ENCODE measurements at places on chromosomes 12 and 14.

DNA sequence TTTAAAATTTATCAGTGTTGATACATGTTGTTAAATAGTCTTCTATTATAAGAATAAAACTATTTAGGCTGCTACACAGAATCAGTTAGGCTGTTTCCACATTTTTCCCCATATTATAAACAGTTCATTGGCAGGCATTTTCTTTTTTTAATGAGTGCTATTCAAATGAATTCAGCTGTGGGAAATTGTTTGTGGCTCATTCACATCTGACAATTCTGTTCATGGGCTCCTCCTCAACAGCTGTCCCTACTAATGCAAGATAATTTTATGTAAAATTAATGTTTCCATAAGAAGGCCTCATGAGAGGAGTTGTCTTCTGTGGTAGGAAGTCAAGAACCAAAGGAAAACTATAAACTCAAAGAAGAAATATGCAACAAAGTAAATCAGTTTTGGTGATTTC, 218.0 kb downstream of the PPFIA2 start:
- no peak for DNase-seq

DNA sequence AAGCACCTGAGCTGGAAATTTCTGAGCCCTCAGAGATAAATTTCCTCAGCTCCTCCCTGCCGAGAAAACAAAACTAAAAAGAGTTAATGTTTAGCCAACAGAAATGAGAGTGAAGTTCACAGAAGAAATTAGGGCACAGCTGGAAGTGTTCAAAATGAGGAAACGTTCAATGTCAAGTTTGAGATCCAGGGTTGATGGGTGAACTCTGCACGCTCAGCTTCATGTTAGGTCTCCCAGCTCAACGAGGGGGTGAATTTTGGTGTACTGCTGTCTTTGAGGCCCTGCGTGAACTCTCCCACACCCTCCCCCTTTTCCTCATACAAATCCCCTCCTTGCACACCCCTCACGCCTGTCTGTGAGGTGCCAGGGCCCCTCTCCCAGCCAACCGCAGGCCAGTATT, 13.3 kb upstream of the OAS3 start:
- no peak for DNase-seq

DNA sequence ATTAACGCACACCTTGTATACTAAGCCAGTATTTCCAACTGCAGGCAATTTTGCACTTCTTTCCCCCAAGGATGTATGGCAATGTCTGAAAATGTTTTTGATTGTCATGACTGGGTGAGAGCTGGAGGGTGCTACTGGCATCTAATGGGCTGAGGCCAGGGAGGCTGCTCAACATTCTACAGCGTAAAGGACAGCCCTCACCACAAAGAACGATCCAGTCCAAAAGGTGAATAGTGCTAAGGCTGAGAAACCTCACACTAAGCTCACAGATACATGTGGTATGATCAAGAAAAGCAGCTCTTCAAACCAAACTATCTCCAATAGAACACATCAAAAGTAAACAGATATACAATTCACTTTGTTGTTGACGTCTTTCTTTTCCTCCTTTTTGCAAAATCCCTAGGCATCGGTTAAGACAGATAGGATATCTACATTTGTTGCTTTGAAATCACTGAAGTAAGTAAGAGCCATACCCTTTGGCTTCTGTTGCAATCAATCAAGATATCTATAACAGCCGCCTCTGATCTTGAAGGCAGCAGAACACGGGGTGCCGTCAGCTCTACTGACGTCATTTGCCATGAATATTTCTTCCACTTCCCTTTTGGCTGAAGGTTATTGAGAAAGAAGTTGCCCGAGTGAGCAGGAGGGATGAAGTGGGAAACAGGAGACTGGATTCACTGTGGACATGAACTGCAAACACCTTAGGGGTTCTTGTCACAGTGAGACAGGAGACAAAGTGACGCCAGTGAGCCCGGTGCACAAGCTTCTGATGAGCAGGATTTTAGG, 218.3 kb downstream of the FOXN3 start:
- no peak for DNase-seq

GRCh38 chr14:51548187-51548586, 103.5 kb upstream of the FRMD6 start:
- DNase-seq, result no peak

GRCh38 chr14:93788543-93789227, 400 bp upstream of the PRIMA1 start:
- DNase-seq, result no peak

GRCh38 chr12:76441016-76441415, 92.8 kb upstream of the BBS10 start:
- DNase-seq, result no peak

GRCh38 chr12:39227218-39227617, 215.7 kb downstream of the KIF21A start:
- no peak for DNase-seq

GRCh38 chr14:28661171-28661772, 105.3 kb upstream of the FOXG1 start:
- DNase-seq, result peak; percentile 86

DNA sequence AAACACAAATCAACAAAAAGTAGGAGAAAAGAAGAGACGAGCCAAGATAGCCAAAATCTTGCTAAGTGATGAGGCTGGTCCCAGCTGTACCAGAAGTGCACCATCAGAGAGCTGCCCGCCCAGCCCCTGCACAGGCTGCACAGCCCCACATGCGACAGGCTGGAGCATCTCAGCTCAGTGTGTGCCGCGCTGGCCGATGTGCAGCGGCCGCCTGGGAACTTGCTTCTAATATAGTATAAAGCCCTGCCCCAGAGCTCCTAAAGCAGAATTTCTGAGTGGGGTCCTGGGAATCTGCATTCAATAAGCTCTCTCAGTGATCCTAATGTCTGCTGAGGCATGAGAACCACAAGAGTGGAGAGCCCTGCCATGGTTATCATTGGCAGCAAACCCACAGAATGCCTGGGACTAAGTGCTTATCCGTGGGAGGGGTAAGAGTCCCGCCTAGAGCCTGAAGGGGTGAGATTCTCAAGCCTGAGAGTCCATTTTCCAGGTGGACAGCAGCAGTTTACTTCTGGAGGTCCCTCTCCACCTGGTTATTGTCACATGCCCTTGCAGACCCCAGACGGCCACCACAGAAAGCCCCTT, 171.6 kb downstream of the DPF3 start:
- DNase-seq, result no peak

DNA sequence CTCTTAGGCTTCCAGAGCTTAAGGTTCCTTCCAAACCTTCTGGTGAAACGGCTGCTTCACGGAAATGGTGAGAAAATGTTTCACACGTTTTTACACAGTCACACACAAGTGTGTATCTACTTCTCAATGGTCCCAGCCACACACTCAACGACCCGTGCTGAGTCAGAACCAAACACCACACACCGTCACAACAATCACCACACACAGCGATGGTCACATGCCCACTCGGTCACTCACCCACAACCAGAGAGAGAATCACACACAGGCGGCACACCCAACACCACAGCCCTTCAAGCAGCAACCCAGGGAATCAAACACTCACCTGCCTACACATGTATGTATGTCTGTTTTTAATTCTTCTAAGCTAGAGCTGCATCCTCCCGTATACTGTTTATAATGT, 12.6 kb upstream of the PLEKHD1 start:
- DNase-seq, result no peak

- peak; percentile 62 for DNase-seq
Measured at GRCh38 chr14:68506021-68506644, 286.7 kb downstream of the ZFP36L1 start.

DNA sequence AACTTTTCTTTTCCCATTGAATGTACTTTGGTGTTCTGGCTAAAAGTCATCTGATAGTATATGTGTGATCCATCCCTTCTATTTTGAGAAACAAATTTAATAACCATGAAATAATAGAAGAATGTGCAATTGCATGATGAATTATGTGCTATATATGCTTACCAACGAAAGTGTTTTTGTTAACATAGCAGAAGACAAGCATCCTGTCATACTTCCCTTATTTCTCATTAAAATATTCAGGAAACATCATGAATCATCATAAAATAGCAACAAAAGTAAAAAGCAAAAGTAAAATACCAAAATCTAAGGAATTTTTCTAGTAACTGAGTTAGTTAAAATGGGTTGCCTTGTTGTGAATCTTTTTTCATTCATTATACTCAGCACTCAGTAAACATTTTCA, 409.0 kb upstream of the PDE3A start:
- no peak for DNase-seq

DNA sequence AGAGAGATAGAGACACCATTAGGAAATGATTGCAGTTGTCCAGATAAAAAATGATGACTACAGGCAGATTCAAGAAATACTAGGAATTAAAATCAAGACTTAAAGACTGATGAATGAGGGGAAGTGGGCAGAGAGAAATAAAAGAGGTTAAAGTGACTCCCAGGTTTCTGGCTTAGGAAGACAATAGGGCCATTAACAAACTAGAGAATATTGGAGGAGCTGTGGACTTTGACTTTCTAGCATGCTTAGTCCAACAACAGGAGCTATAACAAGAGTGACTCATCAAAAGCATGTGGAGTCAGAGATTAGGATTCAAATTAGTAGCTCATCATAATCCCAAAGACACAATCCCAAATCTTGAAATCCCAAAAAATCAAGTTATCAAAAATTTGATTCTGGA, 101.5 kb downstream of the BMP4 start:
- DNase-seq, result no peak

DNA sequence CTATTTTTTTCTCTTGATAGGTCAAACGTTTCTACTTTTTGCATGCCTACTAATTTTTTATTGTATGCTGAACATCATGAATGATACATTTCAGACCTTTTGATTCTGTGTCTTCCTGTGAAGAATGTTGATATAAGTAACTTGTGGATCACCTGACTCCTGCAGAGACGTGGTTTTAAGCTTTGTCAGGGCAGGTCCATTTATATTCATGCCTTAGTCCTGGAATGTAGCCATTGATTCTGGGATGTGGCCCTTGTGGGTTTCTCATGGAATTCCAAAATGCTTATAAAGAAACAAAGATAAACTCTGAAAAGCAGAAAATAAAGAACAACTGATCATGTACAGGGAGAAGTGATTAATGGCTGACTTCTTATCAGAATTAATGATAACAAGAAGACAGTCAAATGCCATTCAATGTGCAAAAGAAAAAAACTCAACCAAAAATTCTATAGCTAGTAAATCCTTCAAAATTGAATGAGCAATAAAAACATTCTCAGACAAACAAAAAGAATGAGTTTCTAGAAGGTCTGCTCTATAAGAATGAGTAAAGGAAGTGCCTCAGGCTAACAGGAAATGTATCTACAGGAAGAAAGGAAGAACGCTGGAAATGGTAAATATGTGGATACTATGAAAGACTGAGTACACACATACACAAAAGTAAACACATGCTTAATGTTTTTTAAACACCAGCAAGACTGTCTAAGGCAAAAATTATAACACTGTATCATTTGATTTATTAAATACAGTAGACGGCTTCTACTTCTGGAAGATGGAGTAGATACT, 284.8 kb upstream of the DIO3 start:
- DNase-seq, result no peak

DNA sequence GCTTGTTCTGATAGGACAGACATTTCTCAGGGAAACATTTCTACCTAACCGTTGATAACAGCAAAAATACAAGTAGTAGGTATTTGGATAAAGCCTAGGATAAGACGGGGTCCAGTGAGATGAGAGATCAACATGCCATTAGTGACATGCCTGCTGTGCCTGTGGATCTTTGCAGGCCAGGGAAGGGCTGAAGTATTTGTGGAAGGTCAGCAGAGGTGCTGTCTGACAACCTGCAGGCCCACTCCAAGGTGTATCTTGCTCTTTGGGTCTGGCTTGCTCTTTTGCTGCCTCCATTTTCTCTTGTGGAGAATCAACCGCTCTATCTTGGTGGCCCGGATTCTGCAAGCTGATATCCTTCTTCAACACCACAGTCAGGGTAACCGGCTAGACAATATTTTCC, 46.7 kb downstream of the MSRB3 start:
- DNase-seq, result no peak

- no peak for DNase-seq
Measured at GRCh38 chr12:113898466-113898865, 67.7 kb downstream of the RBM19 start.

DNA sequence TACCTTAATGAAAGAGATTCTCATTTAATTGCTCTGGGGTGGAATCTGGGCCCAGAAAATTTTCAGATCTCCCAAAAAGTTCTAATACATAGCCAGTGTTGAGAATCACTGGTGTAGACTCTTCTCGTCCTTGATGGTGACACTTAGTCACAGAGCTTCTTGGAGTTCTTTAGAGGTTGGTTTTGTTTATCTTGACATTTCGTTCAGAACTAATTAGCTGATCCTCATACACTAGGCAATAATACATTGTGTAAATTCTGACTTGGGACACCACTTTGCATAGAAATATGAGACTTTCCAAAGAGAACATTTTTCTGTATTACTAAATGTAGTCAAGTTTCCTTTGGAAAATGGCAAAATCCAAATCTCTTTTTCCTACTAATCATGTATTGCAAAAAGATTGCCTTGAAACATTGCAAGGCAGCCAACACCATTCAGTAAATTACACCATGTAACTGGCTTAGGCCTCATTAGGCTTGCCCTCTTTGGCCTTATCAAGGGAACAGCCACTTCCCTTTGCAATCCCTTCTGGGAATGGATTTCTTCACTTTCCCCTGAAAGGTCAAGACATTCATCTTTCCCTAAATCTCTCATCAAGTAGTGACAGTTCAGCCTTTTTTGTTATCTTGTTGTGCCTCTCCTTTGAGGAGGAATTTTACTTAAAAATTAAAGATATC, 102.2 kb downstream of the PAH start:
- DNase-seq, result no peak

DNA sequence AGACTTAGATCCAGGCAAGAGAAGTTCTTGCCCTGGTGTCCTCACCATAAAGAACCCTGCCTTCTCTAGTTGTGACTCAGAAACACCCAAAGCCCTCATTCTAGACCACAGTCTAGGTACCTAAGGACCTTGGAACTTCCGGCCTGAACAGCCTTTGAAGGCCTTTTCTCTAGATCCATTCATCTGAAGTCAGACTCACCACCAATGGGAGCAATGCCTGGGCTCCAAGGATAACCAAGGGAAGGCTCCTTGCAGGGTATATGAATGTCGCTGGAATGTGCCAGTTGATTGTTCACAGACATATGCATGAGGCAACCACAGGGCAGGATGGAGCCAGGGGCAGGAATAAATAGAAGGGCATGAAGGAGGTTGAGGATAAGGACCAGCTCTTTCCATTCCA, 86.3 kb downstream of the PLCZ1 start:
- no peak for DNase-seq

DNA sequence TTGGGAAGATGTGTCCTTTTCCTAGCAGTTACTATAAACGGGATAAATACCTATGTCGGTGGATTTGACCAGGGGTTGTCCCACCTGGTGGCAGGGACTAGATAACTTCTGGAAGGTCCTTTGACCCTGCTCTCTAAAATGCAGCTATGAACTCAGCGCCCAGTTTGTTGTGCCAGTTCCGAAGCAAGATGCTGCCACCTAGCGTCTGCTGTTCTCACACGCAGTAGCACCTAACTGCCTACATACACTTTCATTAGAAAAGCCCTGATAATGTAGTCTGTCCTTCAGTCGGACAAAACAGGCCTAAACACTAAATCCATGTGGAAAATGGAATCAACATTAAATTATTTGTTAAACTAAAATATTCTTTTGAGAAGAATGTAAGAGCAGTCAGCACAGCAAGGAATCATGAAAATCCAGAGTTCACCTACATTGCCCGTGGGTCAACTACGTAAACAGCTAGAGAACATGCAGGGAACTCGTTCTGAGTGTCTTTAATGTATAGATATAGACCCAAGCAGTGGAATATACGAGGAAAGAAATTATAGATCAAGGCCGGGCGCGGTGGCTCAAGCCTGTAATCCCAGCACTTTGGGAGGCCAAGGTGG, 51.1 kb upstream of the CRACR2A start:
- DNase-seq, result peak; percentile 31
